Stimulated activated CD8-positive, alpha-beta memory T cell treated with anti-CD3 and anti-CD28 coated beads, Interleukin-2, amount 100 ng/mL, for 1 hour (primary cell): ENCODE measurements at places on chromosomes 13 and 19.

DNA sequence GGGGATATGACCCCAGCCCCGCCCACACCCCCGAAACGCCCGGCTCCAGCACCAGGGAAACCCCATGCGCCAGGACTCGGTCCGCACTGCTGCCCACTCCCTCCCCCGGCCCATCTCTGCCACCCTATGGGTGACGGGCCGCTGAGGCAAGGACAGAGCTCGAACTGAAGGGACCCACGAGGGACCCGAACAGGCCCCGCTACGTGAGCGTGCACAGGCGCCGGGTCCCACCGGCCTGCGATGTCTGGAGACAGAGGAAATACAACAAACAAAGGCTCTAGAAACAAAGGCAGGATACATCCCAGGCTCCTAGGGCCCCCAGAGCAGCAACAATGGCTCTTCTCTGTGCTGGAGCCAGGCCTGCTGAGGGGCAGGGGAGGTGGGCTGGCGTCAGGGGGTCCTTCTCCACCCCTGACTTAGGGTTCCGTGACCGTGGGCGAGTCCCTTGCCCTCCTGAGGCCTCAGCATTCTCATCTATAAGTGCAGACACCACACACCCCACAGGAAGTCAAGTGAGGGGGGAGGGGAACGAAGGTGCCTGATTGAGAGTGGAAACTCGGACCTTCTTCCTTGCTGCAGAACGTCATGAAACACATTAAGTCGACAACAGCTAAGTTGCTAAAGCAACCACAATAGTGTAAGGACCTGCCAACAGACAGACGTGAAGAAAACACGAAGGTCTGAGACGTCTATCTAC is 3.1 kb downstream of the ABHD17A start:
- DNase-seq = no peak

DNA sequence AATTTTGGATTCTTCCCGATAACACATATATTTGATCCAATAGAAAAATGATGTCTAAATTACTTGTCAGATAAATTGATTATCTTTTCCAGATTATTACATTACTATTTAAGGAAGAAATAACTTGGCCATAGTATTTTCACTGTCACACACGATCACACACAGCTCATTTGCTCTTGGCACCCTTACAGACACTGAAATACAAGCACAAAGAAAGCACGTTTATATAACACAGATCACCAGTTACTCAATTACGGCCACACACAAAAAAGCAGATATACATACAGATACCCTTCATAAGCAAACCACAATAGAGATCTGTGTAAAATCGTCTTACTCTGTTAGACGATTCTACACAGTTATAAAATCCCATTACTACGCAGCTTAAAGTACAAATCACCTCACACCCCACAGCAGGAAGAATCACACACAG is 716 bp upstream of the ZNF420 start:
- DNase-seq = no peak

GRCh38 chr13:41457589-41458186 is 338 bp downstream of the RGCC start:
- DNase-seq = no peak

DNA sequence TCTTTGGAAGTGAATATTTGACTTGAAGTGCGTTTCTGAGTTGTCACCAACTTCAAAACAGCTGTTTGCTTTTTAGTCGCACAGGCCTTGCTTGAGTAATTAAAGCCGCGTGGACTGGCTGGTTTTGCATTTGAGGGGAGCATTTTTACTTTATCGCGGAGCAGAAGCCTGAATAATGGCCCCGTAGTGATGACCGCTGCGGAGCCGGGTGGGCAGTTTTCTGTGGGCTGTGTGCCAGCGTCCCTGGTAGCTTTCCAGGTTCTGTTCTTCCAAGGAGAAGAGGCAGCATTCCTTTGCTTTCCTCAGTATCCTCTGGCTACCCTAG is 1.1 kb downstream of the NAA16 start:
- DNase-seq = no peak

DNA sequence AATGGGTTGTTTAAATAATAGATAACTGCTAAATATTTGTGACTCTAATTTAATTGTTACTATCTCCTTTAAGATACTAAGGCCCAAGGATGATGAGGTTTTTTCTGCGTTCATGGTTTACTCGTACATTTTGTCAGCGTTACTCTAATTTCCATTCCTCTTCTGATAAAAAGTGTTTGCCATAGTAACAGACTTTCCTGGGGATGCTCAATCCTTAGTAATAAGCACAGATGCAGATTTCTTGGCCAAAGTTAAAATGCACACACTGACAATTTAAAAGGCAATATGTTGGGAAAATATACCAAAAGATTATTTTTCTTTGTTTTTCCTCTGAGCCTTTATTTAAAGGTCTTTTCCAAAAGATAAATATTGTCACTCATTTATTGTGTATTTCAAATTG is 149.6 kb downstream of the IRS2 start:
- no peak for DNase-seq

DNA sequence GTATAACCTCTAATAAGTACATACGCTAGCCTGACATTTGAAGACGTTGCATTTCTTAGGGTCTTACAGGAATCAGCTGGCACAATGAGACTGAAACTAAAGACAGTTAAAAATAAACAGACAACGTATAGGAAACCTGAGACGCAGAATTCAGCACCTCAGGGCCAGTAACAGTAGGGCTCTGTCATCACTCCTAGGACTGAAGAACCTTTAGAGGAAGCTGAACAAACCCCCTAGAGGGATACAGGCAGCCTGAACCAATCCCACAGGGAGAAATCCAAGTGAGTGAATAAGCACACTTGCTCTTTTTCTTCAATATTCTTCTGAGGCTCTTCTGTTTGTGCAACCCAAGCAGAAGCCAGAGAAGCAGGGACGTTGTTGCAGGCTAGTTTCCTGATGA is 53.9 kb upstream of the KLHL1 start:
- no peak for DNase-seq

- DNase-seq = no peak
These were observed 1018.0 kb upstream of the PCDH20 start for GRCh38 chr13:62433660-62434059.

DNA sequence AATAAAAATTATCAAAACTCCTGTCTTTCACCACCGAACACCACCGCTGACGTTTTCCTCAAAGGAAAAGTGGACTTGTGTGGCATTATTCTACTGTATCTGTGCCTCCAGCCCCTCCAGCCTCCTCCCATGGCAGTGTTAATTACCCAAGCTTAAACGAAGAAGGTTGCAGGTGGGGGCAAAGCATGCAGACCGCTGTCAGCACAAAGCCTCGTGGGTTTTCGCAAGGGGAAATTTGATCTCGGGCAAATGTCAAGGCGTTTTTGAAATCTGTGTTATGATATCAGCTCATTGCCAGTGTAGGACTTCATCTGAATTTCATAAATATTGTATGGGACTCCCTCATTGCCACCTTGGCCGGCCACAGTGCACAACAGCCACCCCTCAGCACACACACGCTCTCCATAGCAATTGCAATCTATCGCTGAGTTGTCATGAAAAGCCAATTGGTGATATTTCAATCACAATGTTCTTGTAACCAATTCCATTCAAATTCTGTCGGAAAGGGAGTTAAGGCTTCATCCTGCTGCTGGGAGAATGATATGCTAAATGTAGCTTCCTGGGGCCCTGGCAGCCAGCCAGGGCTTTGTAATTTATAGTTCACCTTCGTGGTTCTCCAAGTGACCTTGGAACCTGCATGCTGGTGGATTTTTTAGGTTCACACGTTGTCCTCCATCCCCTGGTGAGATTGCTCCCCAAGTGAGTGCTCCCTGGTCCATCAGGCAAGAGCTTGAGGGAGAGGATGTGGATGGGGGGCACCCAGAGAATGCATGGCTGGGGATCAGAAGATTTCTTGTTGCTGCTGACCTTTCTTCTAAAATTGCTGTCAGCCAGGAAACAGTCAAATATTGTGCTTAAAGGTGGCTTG is 16.6 kb downstream of the CHST8 start:
- no peak for DNase-seq

- no peak for DNase-seq
These were observed 1198.3 kb downstream of the OLFM4 start for GRCh38 chr13:54226876-54227275.

DNA sequence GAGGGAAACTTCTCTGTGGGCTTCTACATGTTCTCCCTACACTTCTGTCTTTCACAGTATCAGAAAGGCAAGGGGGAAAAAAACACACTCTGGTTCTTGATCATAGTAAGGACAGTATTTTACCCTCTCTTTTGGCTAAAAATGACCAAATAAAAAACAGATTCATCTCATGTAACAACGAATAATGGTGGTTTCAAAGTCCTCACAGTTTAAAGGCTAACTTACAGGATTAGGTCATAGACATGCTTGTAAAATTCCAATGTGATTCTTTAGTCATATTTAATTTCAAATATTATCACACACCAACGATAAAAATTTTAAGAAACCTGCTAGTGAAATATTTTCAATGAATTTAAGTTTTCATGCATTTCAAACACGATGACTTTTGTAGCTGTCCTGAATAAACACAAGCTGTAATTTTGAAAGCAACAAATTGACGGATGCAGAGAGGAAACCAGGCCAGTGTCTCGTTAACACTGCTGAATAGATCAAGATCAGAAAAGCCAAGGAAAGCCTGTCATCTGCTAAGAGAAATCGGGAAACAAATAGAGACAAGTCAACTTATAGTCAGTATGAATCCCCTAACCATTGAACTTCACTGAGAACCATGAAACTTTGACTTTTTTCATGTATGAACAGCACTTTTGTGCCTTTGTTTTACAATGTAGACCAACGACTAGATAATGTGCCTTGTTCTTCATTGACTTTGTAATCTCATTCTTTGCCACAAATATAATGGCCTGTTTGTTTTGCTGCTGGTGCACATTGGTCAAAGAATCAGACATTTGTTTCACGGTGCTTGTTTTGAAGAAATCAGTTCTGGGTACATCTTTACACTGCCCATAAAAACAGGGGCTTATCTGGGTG is 22.0 kb downstream of the MBNL2 start:
- DNase-seq = no peak

GRCh38 chr19:37251308-37252229 is 33.6 kb downstream of the ZNF383 start:
- no peak for DNase-seq

DNA sequence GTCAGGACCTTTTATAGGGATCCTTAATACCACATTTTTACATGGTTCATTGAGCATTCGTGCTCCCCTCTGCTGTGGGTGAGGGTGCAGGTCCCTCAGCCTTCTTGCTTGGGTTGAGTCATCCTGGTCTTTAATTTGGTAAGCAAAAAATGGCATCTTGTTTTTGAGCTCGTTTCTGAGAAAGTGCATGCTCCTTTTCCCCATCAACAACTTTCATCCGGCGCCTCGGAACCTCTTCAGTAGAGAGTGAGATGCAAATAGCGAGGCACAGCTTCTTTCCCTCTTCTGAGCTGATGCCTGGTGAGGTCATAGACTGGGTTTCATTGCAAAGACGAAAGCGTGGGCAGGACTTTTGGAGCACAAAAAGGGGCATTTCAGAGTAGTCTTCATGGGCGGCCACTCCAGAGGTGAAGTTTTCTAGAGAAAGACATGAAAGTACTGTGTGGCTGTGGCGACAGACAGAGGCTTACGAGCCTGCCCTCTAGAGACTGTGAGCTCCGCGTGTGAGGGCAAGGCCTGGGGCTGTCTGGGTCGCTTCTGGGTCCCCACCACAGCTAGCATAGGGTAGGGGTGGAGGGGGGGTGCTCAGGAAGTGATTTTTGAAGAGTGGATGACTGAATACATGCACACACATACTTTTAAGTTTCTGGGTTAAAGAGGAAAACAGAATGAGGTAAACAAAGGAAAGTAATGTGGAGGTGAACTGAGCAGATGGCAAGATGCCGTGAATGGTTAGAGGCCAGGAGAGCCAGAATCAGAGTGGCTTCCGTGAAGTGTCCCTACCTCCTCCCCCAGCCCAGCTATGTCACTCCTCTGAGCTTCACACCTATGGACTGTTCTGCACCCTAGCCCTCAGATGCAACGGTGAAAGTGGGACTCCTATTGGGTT is 44.3 kb downstream of the BBC3 start:
- peak; percentile 43 for DNase-seq

DNA sequence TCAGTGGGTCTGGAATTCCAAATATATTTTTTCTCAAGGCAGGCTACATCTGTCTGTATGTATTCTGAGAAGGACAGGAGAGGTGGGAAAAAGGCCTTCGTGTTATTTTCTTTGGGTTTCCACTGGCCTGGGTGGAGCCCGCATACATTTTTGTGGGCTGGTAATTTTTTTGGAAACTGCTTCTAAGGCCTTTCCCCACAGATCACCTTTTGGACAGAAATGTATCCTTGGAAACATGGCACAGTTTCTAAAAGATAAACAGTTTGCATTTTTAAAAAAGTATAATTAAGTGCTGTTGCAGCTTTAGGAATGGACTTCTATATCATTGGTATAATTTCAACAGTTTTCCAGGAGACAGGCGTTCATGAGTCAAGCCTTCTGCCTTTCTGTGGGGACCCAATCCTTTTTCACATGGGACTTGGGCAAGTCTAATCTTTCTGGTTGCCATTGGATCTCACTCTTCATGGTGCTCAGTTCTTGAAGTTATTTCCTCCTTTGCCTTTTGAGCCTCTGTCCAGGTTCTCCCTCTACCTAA is 8.9 kb downstream of the RFX2 start:
- DNase-seq = no peak

DNA sequence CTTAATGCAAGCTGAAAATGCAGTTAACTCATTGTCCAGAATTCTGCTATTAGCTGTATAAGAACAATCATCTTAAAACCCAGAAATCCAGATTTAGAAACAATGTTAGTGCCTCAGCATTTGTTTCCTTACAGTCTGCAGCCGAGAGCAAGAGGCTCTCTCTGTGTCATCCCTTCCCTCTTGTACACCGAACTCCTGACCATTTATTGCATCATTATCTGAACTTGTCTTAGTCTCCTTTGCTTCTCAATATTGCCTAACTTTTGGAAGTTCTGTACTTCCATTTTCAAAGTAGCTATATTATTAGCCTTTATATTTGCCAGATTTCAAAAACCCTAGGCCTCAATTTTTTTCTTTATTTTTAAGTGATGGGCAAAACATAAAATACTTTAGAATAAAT is 27.1 kb downstream of the RNASEH2B start:
- DNase-seq = no peak

GRCh38 chr13:61253105-61253877 is 162.4 kb downstream of the PCDH20 start:
- no peak for DNase-seq

- no peak for DNase-seq
These were observed 38.7 kb downstream of the SKA3 start for GRCh38 chr13:21137696-21138095.

GRCh38 chr19:1582201-1582600 is 10.5 kb downstream of the MBD3 start:
- no peak for DNase-seq

DNA sequence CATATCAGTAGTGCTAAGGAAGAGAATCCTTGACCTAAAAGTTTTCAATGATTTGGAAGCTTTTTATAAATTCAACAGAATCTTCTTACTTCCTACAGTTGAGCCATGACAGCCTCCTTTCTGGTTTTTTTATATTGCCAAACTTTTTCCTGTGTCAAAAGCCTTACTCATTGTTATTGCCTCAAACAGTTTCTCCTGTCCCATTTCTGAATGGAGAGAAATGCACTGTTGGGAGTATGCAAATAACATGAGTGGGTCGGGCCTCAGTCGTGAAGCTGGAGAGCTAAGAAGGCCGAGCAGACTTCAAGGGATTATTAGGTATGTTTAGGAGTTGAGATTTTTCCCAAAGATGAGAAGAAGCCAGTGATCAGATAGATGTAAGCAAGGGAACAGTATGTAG is 766.4 kb upstream of the KLHL1 start:
- DNase-seq = no peak
